ENCODE measurements at places on chromosomes 7 and 10.

- DNase-seq, result no peak
Observed at GRCh38 chr7:33788531-33788930, 116.8 kb upstream of the BMPER start.

DNA sequence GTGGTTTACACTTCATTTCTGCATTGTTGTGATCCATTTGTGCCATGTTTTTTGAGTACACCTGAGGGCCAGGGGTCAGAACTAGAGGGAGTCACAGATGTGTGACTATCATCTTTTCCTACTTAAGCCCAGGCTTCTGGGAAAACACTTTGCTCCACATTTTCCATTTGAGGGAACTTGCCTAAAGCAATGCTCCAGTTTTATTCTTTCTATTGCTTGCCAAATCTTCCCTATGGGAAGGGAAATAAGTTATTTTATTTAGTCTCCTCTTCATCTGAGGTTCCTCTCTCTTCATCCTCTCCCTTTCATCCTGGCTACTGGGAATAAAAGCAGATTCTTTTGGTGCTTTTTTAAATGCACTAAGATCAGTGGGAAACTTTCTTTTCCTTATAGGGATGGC, 179.9 kb upstream of the PRSS58 start:
- DNase-seq, result no peak

GRCh38 chr10:131206111-131206995, 105.2 kb downstream of the TCERG1L start:
- no peak for DNase-seq

- no peak for DNase-seq
Observed at GRCh38 chr10:72598769-72599701, 26.8 kb downstream of the MICU1 start.

DNA sequence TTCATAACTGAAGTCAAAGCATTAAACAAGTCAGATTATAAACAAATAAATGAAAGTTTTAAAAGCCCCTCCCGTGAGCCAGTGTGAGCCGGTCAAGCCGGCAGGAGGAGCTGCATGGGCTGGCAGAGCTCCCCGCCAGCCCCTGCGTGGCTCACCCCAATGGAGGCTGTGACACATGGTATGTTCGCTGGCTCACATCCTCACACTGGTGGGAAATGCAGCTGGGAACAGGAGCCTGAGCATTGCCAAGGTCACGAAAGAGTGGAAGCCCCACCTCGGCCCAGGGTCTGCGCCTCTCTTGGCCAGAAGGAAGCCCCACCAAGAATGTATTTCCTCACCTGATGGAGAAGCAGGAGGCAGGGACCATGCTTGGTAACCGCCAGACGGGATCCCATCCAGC, 261.7 kb upstream of the TCERG1L start:
- no peak for DNase-seq
